ENCODE measurements at places on chromosomes 11 and 22.

GRCh38 chr11:66183494-66184048 lies 84.9 kb upstream of the RAB1B start:
- no peak for DNase-seq

DNA sequence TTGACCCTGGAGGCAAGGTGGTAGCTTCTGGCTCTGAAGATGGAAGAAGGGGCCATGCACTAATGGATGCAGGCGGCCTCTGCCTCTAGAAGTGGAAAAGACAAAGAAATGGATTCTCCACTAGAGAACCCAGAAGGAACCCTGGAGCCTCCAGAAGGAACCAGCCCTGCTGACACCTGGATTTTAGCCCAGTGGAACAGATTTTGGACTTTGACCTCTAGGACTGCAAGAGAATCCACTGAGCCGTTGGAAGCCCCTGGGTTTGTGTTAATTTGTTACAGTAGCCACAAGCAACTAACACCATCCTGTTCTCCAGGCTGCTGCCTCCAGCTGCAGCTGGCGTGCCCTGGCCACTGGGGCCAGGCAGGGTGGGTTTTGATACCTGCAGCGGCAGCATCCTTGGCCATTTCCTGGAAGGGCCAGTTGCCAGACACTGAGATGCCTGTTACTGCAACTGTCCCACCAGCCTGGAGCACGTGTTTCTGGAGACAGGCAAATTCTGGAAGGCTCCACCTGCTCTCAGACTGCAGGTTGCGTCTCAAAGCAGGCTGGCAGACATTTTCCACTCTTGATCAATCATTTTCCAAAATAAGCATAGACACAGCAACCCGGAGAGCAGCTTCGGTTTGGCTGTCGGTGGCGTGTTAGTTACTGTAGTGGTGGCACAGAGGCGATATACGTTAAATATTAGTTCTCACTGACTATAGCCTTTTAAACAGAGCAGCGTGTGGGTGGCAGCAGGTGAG lies 76.8 kb upstream of the PARVG start:
- DNase-seq, result no peak

DNA sequence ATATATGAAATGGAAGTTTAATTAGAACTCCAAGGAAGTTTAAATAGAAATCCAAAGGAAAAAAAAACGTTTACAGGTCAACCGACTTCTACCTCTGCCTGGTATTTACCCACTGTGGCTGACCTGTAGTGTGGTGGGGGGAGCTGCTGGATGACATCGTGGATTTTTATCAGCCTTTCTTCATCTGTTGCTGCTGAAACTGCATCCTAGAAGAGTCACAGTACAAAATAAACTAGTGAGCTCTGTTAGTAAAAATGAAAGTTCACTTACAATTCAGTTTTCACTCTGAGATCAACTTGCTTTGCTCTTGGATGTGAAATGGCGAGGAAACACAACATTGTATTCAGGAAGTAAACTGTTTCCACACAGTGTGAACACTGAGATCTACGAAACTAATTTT lies 43.2 kb upstream of the TP53AIP1 start:
- no peak for DNase-seq

DNA sequence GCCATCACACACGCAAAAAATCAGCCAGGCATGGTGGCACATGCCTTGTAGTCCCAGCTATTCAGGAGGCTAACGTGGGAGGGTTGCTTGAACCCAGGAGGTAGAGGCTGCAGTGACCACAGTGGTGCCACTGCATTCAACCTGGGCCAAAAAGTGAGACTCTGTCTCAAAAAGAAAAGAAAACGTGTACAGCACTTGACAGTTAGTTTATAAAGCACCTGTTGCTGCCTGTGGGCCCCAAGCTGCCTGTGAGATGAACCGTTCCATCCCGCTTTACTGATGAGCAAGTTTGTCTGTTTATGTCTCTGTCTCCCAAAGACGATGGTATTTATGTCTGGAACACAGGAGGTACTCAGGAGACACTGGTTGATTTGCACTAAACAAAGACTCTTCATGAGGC lies 1.5 kb upstream of the PRR5 start:
- DNase-seq, result no peak

- DNase-seq, result no peak
These were observed 231.3 kb downstream of the BUD13 start for GRCh38 chr11:116541460-116541859.

GRCh38 chr11:1675536-1676228 lies 21.3 kb upstream of the KRTAP5-6 start:
- DNase-seq, result no peak

DNA sequence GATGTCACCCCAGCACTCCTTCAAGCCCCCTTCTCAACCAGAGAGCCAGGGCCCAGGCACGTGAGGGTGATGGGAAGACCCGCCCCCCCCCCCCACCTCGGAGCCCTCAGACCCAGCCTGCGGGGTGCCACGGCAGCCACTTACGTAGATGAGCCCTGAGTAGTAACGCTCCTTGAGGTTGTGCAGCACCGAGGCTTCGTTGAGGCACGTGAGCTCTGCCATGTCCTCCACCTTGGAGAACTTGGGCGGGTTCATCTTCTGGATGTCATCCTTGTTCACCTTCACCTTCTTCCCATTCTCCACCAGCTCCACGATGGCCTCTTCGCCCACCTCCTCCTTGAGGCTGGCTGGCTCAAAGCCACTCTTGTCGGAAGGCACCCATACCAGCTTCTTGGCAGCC lies 39.0 kb downstream of the MYH9 start:
- no peak for DNase-seq

- DNase-seq, result no peak
These were observed 4.2 kb downstream of the SLC25A1 start for GRCh38 chr22:19174106-19175025.

DNA sequence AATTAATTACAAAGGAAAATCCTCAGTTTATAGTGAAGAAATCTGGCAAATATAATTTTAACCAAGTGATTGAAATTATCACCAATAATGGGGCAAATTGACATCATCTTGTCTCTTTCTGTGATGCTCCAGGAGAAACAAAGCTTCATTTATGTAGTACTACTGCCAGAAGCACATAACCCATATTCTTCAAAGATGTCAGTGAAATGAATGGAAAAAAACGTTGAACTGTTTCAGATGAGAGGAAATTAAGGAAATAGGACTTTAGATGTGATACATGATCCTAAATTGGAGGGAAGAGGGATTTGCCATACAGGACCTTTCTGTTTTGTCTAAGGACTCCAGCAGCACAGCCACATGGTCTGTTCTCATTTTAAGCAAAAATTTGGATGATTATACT lies 57.6 kb downstream of the PPP6R3 start:
- no peak for DNase-seq

- DNase-seq, result no peak
These were observed 4.4 kb downstream of the ALX4 start for GRCh38 chr11:44305470-44306051.

GRCh38 chr11:85698195-85698594 lies 12.2 kb upstream of the CCDC89 start:
- no peak for DNase-seq
